Myocyte (in vitro differentiated cells): ENCODE measurements at places on chromosomes 11 and 22.

DNA sequence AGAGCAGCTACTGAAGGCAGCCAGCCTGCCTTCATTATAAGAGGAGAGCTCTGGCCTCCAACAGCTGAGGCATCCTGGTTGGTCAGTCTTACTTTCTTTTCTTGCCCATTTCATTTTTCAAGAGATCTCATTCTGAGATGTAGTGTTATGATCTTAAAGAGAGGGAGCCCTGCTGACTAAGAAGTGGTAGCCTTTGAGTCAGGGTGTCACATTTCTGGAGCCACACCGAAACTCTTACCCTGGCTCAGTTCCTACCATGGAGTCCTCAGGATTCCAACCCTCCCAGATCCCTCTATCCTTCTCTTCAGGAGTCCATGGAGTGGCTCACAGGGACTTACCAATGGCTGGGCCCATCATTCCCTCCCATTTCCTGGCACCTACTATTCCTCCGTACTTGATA lies 386.1 kb upstream of the LARGE1 start:
- DNase-seq, result no peak

DNA sequence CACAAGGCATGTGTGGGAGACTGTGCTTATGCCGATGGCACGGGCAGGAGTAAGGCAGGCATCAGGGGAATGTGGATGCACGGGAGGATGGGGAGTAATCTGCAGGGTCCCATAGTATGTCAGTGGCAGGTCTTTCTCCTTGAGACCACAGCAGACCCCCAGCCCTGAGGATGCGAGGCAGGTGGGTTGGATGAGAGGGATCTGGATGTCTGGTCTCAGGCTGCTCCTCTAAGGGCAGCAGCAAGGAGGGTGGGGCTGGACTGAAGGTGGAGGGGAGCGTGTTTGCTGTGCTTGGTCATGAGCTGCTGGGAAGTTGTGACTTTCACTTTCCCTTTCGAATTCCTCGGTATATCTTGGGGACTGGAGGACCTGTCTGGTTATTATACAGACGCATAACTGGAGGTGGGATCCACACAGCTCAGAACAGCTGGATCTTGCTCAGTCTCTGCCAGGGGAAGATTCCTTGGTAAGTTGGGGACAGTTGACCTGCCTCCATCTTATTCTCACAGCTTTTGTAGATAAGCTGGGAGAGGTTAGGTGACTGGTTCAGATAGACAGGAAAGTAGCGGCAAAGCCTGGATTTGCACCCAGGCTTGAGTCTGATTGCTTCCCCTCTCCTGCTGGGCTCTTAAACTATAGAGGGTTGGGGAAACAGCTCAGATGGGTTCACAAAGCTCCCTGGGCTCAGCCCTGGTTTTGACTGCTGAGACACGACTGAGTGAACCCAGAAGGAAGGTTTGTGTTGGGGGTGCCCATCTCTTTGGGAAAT lies at the start of gene APOL1:
Gene APOL1, plus strand, starts transcription at position 380 of the 769 bp plus-strand sequence. CDS start 1,823 bp downstream, outside the sequence.
- no peak for DNase-seq

DNA sequence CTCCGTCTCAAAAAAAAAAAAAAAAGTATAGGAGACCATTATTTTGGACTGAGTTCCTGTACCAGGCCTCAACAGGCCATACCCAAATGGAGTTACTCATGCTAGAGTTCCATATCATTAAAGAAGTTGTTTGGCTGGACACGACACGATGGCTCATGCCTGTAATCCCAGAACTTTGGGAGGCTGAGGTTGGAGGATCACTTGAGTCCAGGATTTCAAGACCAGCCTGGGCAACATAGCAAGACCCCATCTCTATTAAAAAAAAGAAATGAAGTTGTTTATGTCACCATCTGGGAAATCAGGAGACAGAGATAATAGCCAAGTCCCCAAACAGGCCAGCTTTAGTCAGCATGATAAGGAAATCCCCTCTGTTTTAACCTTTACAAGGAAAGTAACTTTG lies 6.7 kb upstream of the FNBP4 start:
- no peak for DNase-seq

GRCh38 chr22:46845296-46846149 lies 83.1 kb downstream of the TBC1D22A start:
- DNase-seq, result peak; percentile 41

DNA sequence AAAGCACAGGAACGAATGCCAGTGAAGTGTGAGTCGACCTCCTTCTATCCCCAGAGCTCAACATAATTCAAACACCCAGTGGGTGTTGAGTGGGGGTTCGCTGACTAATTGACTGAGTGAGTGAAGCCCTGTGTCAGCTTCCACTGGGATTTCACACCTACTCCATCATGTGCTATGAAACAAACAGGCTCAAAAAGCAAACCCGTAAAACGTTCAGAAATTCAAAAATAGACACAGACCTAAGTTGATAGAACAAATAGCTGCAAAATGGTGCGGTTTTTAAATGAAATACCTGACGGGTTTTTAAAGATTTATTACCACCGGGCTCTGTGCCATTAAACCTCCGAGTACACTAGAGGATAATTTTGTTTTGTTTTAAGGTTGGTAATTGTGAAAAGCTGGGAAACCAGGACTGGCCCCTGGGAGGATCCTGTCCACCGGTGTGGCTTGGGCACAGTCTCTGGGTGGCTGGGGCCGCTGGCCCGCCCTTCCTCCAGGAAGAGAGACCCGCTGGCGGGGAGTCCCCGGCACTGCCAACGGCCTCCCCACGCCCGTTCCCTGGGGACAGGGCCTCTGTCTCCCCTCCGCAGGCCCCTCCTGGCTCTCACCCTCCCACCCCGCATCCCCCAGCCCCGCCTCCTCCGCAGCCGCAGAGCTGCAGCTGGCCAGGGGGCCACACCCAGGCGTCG lies 13.6 kb downstream of the KCNJ5 start:
- DNase-seq, result peak; percentile 51

- no peak for DNase-seq
These were observed at the start of gene MS4A18 for GRCh38 chr11:60724420-60724819. TSS of gene MS4A18 (plus strand) at chr11:60724720.

GRCh38 chr22:48944751-48945620 lies 882.7 kb downstream of the BRD1 start:
- DNase-seq, result no peak

GRCh38 chr11:57456960-57457642 lies 3.2 kb upstream of the RTN4RL2 start:
- DNase-seq, result peak; percentile 91

GRCh38 chr22:50671641-50672040 lies 982 bp upstream of the SHANK3 start:
- no peak for DNase-seq

DNA sequence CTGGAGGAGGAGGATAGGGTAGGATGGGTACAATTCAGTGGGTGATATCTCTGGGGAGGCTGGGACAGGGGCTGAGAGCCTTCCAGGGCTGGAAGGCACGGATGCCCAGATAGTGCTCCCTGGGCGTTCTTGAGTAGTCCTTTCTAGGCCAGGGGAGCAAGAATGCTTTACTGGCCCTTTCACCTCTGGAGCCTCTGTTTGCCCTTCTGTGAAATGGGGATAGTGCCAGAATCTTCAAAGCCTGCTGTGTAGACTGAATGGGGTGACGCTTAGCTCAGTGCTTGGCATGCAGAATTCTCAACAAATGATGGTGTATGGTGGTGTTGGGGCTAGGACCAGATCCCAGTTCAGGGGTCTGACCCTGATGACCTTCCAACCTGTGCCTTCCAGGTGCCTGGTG lies 7.7 kb downstream of the MTFP1 start:
- DNase-seq, result no peak

DNA sequence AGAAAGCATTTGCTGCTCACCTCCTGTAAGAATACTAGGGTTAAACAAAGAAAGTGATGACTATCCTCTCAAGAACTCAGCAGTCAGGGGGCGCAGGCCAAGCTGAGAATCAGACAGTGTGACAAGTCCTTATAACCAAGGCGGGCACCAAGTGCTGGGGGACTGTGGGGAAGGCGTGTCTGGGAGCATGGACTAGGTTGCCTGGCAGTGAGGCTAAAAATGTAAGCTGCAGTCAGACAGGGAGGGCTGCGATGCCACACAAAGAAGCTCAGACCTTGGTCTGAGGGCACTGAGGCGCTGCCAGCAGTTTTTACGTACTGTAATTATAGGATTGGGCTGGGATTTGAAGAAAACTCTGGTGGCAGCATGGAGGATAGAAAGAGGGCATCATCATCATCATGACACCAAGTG lies 73.7 kb downstream of the FLI1 start:
- no peak for DNase-seq

DNA sequence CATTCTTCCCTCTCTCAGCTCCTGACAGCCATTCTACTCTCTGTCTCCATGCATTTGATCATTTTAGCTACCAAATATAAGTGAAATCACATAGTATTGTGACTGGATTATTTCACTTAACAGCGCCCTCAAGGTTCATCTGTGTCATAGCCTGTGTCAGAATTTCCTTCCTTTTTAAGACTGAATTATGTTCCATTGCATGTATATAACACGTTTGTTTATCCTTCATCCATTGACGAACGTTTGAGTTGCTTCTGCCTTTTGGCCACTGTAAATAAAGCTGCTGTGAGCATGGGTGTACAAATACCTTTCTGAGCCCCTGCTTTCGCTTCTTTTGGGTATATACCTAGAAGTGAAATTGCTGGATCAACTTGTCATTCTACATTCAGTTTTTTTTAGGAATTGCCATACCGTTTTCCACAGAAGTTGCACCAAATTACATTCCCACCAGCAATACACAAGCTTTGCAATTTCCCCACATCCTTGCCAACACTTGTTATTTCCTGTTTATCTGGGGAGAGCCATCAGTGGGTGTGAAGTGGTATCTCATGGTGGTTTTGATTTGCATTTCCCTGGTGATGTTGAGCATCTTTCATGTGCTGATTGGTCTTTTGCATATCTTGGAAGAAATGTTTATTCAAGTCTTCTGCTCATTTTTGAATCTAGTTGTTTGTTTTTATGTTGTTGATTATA lies 17.5 kb downstream of the GLB1L2 start:
- no peak for DNase-seq

GRCh38 chr11:19537803-19538453 lies 174.7 kb upstream of the NAV2 start:
- no peak for DNase-seq

GRCh38 chr11:61347916-61348461 lies 13.7 kb downstream of the CYB561A3 start:
- DNase-seq, result peak; percentile 36

DNA sequence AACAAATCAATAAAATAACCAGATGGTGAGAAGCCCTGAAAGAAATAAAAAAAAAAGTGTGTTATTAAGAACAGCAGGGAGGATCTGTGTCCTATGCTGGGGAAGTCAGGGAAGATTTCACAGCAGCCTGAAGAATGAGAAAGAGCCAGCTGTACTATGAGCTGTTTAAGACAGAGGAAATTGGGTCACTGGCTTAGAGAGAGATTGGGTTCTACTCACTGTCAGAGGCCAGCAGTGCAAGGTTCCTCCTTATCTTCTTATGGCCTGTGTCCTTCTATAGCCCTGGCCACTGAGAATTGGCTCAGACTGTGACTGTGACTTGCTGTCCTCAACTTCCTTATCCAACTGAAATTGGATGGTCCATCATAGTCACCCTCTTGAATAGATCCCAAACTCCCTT lies 54.8 kb upstream of the FDX1 start:
- no peak for DNase-seq

DNA sequence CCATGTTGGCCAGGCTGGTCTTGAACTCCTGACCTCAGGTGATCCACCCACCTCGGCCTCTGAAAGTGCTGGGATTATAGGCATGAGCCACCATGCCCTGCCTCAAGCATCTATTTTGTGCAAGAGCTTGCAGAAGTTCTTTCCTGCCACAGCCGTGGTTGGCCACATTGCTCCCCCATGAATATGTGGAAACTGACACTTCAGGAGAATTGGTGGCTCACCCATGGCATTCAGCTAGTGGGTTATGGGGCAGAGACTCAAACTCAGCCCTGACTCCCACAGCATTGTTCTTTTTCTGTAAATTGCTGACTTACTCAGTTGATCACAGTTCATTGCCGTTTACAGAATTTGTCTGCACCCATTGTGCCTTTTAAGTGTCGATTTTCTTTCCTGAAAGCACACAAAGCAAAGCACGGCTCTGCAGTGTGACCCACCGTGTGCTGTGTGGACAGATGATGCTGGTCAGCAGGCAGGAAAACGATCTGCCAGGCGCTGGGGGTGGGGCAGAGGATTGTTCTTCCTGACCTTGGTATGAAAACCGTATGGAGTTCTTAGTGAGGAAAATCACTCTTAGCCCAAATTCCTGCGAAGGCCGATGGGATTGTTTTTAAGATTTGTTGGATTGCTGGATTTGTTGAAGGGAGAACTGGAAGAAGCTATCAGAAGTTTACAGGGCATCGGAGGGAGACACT lies 115.6 kb downstream of the PTPRJ start:
- DNase-seq, result peak; percentile 61

GRCh38 chr11:44915621-44916020 lies 35.1 kb downstream of the TP53I11 start:
- DNase-seq, result no peak

DNA sequence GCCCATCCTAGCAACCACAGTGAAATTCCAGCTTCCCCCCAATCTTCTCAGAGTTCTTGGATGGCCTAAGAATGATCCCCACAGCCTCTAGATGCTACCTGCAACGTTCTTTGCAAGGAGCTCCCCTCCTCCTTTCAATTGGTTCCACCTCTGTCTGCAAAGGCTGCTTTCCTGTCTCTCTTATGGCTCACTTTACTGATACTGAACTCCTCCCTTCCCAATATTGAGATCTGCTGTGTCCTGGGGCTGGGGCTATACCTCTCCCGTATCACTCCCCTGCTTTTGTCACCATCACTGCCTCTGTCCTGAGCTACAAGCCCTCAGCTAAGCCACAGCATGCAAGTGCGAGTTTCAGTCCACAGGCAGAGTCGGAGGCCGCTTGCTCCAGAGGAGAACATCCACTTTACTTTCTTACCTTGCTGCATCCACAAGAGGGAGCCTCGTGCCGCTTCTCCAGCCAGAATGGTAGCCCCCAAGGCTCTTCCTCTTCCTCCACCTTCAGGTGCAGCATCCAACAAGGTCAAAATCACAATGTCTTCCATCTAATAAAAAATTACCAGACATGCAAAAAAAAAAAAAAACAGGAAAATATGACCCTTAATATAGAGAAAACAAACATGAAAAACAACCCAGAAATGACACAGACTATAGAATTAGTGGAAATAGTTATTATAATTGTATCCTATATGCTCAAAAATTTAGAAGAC lies 48.6 kb upstream of the TMEM45B start:
- peak; percentile 30 for DNase-seq

GRCh38 chr11:10522921-10523320 lies 18.1 kb downstream of the RNF141 start:
- DNase-seq, result no peak

- no peak for DNase-seq
These were observed 708 bp downstream of the SCO2 start for GRCh38 chr22:50524676-50525103.

- DNase-seq, result peak; percentile 72
These were observed 320 bp upstream of the PHLDA2 start for GRCh38 chr11:2929531-2929949.
